ENCODE measurements at places on chromosomes 4 and X. TPM values are rescaled to one million over a fixed set of nuclear protein-coding genes. Genes with fewer than 3 reads are reported as not detected.

Gene DDIT4L
- total RNA-seq = 1.5 TPM

Gene NEK1
- total RNA-seq = 10.2 TPM

Gene NCAPG
- 60.5 TPM for total RNA-seq

Gene SPACA5
- total RNA-seq = not detected

Gene NR3C2
- 0.52 TPM for total RNA-seq

Gene PRRG1
- 1.3 TPM for total RNA-seq

Gene CT45A2
- not detected for total RNA-seq

Gene CSAG2
- not detected for total RNA-seq

Gene CASP3
- total RNA-seq = 73.7 TPM

Gene CTAG2
- not detected for total RNA-seq

Gene ASB11
- 0.05 TPM for total RNA-seq

Gene SPANXA2
- total RNA-seq = 0.09 TPM

Gene ASB12
- total RNA-seq = 0.09 TPM

Gene INPP4B
- 7.8 TPM for total RNA-seq

Gene KANTR
- total RNA-seq = 4.7 TPM

Gene GRIA3
- 0.61 TPM for total RNA-seq

Gene ARAP2
- total RNA-seq = 67.0 TPM

Gene NOX1
- total RNA-seq = 0.33 TPM

Gene TEX13D
- 0.09 TPM for total RNA-seq

Gene CFAP99
- 0.19 TPM for total RNA-seq

Gene PCDH10
- 1.7 TPM for total RNA-seq

Gene FAT1
- 9.0 TPM for total RNA-seq

Gene CXCL11
- 7.1 TPM for total RNA-seq

Gene ODAPH
- not detected for total RNA-seq

Gene TMEM156
- 15.0 TPM for total RNA-seq

Gene LPAR4
- 1.6 TPM for total RNA-seq

Gene DAPP1
- 24.4 TPM for total RNA-seq

Gene CLNK
- 1.9 TPM for total RNA-seq

Gene MAGIX
- 1.3 TPM for total RNA-seq

Gene FRMD7
- under 0.01 TPM for total RNA-seq

Gene DGKK
- total RNA-seq = under 0.01 TPM

Gene P2RY4
- total RNA-seq = not detected

Gene GCNA
- total RNA-seq = 2.8 TPM

Gene TMSB4X
- total RNA-seq = 7,715 TPM

Gene XAGE1A
- total RNA-seq = not detected

Gene AMER1
- 2.2 TPM for total RNA-seq

Gene GPR34
- total RNA-seq = 11.9 TPM

Gene DUSP21
- not detected for total RNA-seq

Gene DCAF16
- total RNA-seq = 30.5 TPM

Gene S100P
- 9.7 TPM for total RNA-seq

Gene UFSP2
- total RNA-seq = 38.9 TPM

Gene HSFX1
- 0.24 TPM for total RNA-seq

Gene ADH4
- total RNA-seq = 0.09 TPM

Gene GLRA2
- not detected for total RNA-seq

Gene ASMT
- 0.05 TPM for total RNA-seq

Gene SLC6A14
- total RNA-seq = 0.09 TPM
